ENCODE measurements at places on chromosomes 2 and 18.

GRCh38 chr2:233084488-233084887 lies 24.3 kb downstream of the INPP5D start:
- no peak for DNase-seq

DNA sequence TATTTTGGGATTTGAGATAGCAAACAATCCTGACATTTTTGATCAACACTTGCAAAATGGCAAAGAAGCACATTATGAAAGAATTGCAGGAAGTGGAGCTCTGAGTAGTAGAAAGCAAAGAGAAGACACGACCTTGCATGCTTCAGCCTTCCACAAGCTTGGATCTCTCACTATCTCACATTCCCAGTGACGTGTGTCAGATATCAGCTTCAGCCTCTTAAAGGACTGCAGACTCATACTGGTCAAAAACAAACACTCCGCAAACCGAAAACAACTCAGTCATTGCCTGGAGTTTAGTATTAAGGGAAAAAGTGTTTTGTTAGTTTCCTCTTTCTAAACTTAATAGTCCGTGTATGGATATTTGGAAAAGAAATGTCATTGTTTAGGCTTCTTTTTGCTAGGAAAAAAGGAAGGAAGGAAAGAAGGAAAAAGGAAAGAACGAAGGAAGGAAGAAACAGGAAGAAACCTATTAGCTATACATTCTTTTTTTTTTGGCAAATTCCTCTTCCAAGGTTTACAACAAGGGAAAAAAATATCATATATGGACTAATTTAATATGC lies 32.6 kb upstream of the SLC40A1 start:
- no peak for DNase-seq

- peak; percentile 61 for DNase-seq
These were observed 19.1 kb downstream of the SH2D6 start for GRCh38 chr2:85437488-85438200.

- DNase-seq = no peak
These were observed 24.8 kb downstream of the NCOA1 start for GRCh38 chr2:24515831-24516230.

GRCh38 chr2:228938629-228939028 lies 332.5 kb downstream of the PID1 start:
- no peak for DNase-seq

GRCh38 chr18:75337348-75337747 lies 90.2 kb downstream of the SMIM21 start:
- no peak for DNase-seq

- no peak for DNase-seq
These were observed 4.3 kb upstream of the NEUROD1 start for GRCh38 chr2:181684454-181685149.

DNA sequence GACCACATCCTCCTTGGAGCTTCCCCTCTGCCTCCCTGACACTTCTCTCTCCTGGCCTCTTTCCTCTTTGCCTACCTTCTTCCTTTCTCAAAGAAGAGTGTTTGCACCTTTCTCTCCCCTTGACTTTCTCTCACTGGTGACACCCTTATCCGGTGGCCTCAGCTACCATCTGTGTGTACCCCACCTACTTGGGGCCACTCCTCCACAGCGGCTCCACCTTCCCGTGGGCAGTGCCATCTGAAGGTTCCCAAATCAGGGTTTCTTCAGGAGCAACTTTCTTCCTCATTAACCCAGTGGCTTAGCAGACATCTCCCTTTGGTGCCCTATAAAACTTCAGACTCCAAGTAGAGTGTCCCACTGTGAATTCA lies 5.3 kb upstream of the NCL start:
- no peak for DNase-seq
